A549 (cell line): ENCODE measurements at places on chromosomes 3 and 15. TPM values are rescaled to one million over a fixed set of nuclear protein-coding genes. Genes with fewer than 3 reads are reported as not detected.

GRCh38 chr15:31840849-31841476 lies 189.4 kb upstream of the CHRNA7 start:
- no peak for DNase-seq

DNA sequence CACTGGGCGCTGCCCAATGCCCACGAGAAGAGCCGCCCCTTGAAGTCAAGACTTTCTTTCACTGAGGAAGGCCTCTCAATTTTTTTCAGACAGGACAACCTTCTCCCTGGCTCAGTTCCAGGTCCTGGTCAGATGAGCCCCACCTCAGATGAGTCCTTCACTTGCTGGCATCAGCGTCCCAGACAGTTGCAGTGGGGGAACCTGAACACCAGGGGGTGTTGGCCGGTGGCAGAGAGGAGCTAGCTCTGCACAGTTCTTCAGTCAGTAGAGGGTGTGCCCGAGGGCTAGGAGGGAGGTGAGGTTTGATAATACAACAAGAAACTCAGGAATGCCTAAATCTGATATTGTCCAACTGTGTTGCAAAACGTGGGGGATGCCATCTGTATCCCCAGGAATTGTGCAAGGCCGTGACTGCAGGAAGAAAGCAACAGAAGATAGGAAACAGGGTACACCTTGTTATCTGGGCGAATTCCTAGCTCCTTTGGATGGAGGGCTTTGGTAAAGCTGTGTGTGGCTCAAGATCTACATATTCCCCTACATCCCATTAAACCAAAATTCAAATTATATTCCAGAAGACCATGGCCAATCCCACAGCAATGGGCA lies 34.3 kb downstream of the CCR3 start:
- DNase-seq, result peak; percentile 5

- DNase-seq, result no peak
Measured at GRCh38 chr3:64563751-64564150, 124.0 kb downstream of the ADAMTS9 start.

DNA sequence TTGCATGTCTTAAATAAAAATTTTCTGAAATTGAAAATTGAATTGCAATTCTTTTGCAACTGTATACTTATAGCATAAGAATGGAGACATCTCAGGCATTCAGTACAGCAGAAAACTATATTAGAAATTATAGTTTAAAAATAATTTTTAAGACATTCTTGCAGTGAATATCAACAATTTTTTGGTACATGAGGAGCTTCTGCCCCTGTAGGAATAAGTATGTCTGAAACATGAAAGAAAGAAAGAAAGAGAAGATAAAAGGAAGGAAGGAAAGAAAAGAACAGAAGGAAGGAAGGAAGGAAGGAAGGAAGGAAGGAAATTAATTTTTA lies 165.0 kb downstream of the GMNC start:
- DNase-seq, result no peak

DNA sequence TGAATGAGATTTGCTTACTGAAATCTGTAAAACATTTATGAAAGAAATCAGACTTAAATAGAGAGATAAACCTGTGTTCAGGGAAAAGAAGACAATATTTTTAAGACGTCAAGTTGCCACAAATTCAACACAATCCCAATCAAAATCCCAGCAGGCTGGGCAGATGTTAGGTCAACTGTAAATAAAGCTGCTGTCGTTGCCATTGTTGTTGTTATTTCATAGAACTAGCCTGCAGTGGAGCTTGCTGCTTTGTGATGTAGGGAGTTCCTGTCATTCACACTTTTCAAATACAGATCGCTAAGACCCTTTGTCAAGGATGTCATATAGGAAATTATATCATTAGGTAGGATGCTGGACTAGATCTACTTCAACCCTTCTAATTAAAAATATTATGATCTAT lies 123.1 kb downstream of the NEO1 start:
- DNase-seq, result no peak

GRCh38 chr15:62818691-62819090 lies 223.9 kb upstream of the TPM1 start:
- DNase-seq, result no peak

DNA sequence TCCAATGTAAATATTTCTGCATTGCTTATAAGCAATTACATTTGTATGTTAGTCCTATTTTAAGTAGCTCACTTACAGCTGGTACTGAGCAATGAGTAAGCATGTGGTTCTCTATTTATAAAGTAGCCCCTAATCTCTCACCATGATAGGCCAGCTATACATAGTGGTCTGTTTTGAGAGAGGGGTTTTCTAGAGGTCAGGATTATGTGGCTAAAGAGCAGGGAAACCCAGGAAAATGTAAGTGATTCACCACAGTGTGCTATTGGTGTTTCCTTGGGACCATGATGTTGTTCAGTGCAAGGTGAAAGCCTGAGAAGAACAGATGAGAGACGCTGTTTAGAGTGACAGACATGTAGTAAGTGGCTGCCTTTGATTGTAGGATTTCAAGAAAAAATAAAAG lies 26.4 kb downstream of the RBMS3 start:
- no peak for DNase-seq

GRCh38 chr3:193520738-193521137 lies 34.0 kb downstream of the ATP13A4 start:
- no peak for DNase-seq

DNA sequence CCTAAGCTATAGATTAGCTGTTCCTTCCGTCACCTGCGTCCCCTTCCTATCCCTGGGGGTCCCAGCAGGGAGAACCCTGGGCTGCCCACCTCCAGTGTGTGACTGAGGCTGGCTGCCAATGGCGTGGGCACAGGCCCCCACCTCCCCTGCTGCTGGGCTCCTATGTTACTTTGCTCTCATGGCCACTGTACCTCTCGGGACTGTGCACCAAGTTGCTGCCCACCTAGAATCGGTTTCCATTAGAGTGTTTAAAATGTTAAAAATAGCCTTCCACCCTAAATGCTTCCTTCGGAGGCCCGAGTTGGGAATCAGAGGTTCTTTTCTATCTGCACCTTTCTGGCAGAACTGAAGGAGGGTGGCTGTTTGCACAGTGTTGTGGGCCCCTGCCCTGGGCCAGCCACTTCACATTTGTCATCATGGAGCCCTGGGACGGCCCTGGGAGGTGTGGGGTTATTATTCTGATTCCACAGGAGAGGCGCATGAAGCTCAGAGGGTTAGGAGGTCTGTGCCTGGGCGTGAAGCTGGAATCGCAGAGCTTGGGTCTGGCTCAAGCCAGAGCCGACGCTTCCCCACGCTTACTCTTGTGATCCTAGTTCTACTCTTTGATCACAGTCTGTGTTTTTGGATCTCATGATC lies 29.1 kb downstream of the IRAK2 start:
- DNase-seq, result no peak

DNA sequence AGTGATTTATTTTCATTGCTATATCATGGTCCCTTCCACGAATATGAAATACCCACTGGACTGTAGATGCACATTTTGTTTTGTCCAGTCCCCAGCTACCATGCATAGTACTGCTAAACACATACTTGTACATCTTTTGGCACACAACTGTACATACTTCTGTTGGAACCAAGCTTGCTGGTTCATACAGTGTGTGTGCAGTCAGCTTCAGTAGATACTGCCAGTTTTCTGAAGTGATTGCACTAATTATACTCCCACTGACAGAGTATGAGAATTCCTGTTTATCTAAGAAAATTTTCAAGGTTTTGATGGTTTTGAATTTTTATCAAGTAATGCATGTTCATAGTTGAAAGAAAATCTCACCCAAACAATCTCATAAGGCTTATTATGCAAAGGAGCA lies 100.7 kb upstream of the LMCD1 start:
- DNase-seq, result no peak

DNA sequence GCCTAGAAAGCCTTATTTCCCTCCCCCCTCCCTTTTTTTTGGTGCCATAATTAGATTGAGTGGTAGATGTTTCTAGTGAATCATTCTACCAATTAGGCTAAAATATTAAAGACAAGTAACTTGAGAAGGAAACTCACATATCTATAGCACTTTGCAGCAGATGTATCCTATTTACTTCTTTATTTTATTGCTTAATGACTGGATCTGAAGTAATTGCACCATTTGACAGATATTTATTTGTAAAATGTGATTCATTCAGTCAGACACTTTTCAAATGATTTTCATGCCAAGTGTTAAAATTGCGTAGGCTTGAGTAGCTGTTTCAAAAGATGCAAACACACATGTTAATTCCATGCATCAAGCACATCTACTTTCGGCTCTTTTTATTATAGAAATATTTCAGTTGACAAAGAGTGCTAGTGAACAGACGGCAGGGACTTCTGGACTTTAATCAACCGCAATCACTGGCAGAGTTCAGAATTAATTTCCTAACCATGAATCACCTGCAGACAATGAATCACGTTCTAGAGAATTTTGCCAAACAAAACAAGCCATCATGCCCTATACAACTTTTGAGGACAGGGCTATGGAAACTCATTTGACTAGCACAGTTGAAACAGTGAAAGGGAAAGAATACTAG lies 636.8 kb downstream of the MECOM start:
- DNase-seq, result no peak

DNA sequence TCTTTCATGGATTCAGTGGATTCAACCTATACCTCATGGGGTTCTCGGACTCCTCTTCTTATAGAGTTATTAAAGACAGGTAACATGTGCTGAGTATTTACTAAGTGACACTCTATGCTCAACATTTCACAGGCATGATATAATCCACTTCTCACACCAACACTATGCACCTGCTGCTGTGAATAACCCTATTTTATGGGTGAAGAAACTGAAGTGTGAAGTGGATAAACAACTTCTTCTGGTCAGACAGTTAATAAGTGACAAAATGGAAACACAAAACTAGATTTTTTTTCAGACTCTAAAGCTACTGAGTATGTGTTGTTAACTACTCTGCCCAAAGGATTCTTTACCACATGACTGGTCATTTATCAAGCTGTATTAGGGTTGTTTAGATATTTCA lies 403.5 kb downstream of the DIPK2A start:
- no peak for DNase-seq

GRCh38 chr3:57530071-57530608 lies 14.0 kb downstream of the DNAH12 start:
- no peak for DNase-seq

GRCh38 chr3:89692601-89693000 lies 585.2 kb downstream of the EPHA3 start:
- no peak for DNase-seq

- DNase-seq, result no peak
Measured at GRCh38 chr15:67465196-67465952, 55.6 kb upstream of the C15orf61 start.

GRCh38 chr3:32495085-32495484 lies 7.6 kb downstream of the CMTM6 start:
- no peak for DNase-seq

DNA sequence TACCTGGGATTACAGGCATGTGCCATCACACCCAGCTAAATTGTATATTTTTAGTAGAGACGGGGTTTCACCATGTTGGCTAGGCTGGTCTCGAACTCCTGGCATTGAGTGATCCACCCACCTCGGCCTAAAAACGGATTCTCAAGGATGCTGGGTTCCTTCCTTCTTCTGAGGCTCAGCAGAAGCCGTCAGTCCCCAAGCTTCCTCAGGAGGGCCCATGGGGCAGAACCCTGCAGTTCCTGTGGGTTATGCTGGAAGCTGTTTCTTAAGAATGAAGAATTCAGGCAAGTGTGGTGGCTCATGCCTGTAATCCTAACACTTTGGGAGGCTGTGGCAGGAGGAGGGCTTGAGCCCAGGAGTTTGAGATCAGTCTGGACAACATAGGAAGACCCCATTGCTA lies 29.0 kb upstream of the ZNF710 start:
- no peak for DNase-seq

DNA sequence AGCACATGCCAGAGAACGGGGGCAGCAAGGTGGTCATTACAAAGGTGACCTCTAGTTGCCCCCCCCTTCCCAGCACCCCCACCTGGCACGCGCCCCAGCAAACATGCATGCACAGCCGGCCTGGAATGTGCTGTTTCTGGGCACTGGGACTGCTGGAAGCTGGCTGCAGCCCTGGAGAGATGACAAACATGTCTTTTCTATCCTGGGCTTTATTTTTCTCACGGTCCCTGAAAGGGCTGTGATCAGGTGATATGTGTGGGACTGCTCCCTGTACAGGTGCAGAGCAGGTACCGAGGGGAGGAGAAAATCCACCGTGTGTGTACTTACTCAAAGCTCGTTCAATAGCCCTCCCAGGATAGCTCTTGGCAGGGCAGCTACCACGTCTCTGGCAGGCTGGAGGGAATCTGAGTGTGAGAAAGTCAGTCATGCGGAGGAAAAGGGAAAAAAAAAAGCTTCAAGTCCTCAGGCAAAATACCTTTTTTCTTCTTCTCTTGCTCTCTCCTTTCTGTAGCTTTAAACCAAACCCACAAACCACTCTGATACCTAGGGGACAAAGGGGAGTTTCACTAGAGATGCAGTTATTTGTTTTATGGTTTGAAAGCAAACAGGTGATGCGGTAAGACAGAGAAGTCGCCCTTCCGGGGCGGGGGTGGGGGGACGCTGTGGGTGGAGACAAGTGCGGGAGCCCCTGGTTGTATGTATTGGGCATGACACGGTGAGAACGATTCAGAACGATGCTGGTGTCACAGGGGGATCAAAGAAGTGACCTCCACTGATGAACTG lies 5.0 kb upstream of the HES1 start:
- peak; percentile 74 for DNase-seq

DNA sequence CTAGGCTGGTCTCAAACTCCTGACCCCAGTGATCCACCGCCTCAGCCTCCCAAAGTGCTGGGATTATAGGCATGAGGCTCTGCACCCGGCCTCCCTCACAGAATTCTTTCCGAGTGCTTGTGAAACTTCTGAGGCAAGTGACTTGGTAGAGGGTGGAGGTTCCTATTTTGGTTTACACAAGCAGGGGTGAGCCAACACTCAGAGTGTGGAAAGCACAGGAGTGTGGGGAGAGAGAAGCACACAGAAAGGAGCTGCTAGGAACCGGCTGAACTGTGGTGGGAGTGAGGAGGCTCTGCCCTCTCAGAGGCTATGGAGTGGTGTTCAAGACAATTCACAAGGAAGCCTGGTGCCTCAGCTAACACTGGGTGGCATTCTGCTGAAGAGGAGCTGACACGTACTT lies 7.7 kb downstream of the CAPN3 start:
- DNase-seq, result no peak

GRCh38 chr15:57878573-57878972 lies 172.1 kb downstream of the POLR2M start:
- no peak for DNase-seq

ERICH6 gene
- polyA plus RNA-seq, result 0.12 to 0.18 TPM in 2 of 3 replicates, not detected in the other

IGSF10 gene
- polyA plus RNA-seq, result 0.38 to 0.79 TPM (median 0.61 TPM) in 3 replicates

CD200 gene
- polyA plus RNA-seq, result not detected in 3 replicates

FAM81A gene
- polyA plus RNA-seq, result 11.5 to 15.1 TPM (median 12.7 TPM) in 3 replicates

MRAS gene
- polyA plus RNA-seq, result 11.5 to 15.0 TPM (median 13.0 TPM) in 3 replicates
